ENCODE measurements at places on chromosomes 16 and 17.

- H3K27me3 ChIP-seq = no peaks in the 10 kb centered on the region
- H3K36me3 ChIP-seq = no peaks in the 10 kb centered on the region
- no peak overlapping the region for H3K4me3 ChIP-seq
- H3K27ac ChIP-seq = no peak overlapping the region
Measured at GRCh38 chr16:58409316-58409973, 17.2 kb downstream of the GINS3 start.

DNA sequence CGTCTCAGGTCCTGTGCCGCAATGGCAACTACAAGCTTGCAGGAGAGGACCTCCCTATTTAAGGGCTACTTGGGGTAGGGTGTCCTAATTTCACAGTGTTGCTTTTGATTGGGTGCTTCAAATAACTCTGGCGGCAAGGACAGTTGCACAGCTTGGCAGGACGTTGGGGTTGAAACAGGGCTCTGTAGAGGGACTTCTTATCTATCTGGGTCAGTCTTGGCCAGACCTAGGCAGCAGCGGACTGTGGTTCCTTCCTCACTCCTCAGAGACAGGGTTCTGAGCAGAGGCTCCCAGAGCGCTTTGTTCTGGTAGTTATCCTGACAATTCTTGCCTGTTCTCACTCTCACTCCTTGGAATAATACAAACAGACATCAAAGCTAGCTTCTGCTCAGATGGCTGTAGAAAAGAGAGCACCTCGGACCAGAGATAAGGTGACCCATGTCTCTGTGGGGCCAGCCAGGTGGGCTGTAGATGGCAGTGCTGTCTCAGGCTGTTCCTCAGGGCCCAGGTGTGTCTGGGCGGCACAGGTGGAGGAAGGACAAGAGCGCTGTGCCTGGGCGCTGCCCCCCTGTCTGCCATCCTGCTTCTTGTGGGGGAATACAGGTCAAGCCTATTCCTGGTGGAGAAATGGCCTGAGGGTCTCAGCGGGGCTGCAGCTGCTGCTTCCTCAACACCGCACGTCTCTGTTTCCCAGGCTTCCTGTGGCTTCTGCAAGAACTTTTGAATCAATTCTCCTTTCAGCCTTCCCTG, 61.0 kb downstream of the PLD6 start:
- H3K4me3 ChIP-seq = no peak overlapping the region
- H3K36me3 ChIP-seq = peaks cover 52% of the 10 kb centered on the region
- DNase-seq = no peak
- no peaks in the 10 kb centered on the region for H3K27me3 ChIP-seq
- no peak overlapping the region for H3K27ac ChIP-seq

- H3K4me1 ChIP-seq = no peaks in the 10 kb centered on the region
- H3K27ac ChIP-seq = no peak overlapping the region
- H3K4me3 ChIP-seq = no peak overlapping the region
- H3K27me3 ChIP-seq = no peaks in the 10 kb centered on the region
- H3K36me3 ChIP-seq = no peaks in the 10 kb centered on the region
Measured at GRCh38 chr16:72277749-72278148, 105.8 kb upstream of the PMFBP1 start.

GRCh38 chr16:85670840-85671239, 17.9 kb downstream of the GINS2 start:
- H3K36me3 ChIP-seq = peaks cover 69% of the 10 kb centered on the region
- no peaks in the 10 kb centered on the region for H3K27me3 ChIP-seq
- H3K27ac ChIP-seq = no peak overlapping the region
- no peak overlapping the region for H3K4me3 ChIP-seq
- no peak for DNase-seq

DNA sequence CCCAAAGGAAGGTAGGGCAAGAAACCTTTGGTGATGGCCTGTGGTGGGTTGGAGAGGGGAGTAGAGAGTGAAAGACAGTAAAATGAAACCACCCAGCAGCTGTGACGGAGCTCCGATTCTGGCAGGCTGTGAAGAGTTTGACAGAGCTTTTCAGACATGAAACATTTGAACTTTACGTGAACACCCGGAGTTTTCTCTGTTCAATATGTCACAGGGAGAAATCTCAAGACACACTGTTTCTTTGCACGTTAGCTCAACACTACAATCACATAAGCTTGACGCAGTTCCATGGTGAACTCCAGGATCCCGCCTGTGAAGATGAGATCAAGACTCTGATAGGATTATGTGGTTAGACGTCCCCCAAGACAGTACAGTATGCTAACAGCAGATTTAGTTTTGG, 79.6 kb upstream of the CDH11 start:
- DNase-seq = no peak
- H3K36me3 ChIP-seq = no peaks in the 10 kb centered on the region
- no peaks in the 10 kb centered on the region for H3K27me3 ChIP-seq

GRCh38 chr17:29766796-29767327, 144.2 kb upstream of the CORO6 start:
- no peak overlapping the region for H3K27ac ChIP-seq
- H3K4me3 ChIP-seq = no peak overlapping the region
- H3K4me1 ChIP-seq = no peaks in the 10 kb centered on the region
- no peaks in the 10 kb centered on the region for H3K36me3 ChIP-seq
- H3K27me3 ChIP-seq = no peaks in the 10 kb centered on the region

DNA sequence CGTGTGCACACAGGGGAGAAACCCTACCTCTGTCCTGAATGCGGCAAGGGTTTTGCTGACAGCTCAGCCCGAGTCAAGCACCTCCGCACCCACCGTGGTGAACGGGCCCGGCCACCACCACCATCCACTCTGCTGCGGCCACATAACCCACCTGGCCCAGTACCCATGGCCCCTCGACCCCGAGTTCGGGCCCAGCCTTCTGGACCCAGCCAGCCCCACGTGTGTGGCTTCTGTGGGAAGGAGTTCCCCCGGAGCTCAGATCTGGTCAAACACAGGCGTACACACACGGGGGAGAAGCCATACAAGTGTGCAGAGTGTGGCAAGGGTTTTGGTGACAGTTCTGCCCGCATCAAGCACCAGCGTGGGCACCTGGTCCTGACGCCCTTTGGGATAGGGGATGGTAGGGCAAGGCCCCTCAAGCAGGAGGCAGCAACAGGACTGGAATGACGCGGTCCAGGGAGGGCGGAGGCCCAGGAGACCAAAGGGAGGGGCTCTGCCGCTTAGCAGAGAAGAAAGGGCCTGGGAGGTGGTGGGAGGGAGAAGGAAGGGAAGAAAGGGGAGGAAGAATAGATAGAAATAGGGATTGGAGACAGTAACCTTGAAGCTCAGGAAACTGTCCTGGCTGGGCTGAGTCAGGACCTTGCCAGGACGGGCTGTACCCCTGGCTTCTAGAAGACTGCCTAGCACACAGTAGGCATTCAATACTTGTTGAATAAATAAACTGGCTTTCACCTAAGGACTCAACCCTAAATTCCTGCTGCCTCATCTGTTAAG, 3.6 kb downstream of the ZNF48 start:
- H3K4me3 ChIP-seq = no peak overlapping the region
- peak overlapping the region; percentile 30 for H3K27ac ChIP-seq

DNA sequence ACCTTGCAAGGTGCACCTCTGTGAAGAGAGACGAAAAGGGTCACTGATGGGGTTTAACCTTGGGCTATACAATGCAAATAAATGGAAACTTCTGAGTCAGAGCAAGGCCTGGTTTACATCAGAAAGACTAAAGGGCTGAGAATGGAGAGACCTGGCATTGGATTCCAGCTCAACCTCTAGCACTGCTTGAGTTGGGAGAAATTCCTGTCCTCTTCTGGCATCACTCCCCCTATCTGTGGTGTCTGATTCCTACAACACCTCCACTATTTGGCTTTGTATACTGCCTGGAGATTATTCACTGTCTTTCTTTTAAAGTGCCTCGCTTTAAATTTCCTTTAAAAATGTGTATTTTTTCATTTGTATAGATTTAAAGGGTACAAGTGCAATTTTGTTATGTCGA, 68.8 kb downstream of the GPR139 start:
- no peak overlapping the region for H3K4me3 ChIP-seq
- H3K4me1 ChIP-seq = no peaks in the 10 kb centered on the region
- H3K36me3 ChIP-seq = no peaks in the 10 kb centered on the region
- H3K27me3 ChIP-seq = no peaks in the 10 kb centered on the region

- no peaks in the 10 kb centered on the region for H3K27me3 ChIP-seq
- no peak overlapping the region for H3K4me3 ChIP-seq
- no peaks in the 10 kb centered on the region for H3K4me1 ChIP-seq
- H3K36me3 ChIP-seq = no peaks in the 10 kb centered on the region
- no peak for DNase-seq
Measured at GRCh38 chr17:6092182-6092902, 22.2 kb downstream of the WSCD1 start.

DNA sequence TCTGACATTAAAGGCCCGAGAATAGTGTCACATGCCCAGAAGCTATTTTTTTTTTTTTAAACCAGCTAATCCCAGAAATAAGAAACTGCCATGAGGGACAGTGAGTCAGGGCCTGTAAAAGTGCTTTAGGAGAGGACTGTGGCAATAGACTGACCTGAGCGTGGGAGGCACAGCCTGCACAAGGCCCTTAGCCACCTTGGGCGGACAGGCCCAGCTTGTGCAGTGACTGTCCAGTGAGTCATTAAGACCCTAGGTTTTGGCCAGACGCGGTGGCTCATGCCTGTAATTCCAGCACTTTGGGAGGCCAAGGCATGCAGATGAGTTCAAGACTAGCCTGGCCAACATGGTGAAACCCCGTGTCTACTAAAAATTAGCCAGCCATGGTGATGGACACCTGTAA, 343.0 kb upstream of the ZFHX3 start:
- H3K27me3 ChIP-seq = no peaks in the 10 kb centered on the region
- no peaks in the 10 kb centered on the region for H3K36me3 ChIP-seq
- no peak overlapping the region for H3K4me3 ChIP-seq
- no peak for DNase-seq

- no peaks in the 10 kb centered on the region for H3K4me1 ChIP-seq
- no peaks in the 10 kb centered on the region for H3K27me3 ChIP-seq
- no peak overlapping the region for H3K4me3 ChIP-seq
- no peak for DNase-seq
Measured at GRCh38 chr16:11291091-11291703, 10.1 kb upstream of the PRM1 start.

DNA sequence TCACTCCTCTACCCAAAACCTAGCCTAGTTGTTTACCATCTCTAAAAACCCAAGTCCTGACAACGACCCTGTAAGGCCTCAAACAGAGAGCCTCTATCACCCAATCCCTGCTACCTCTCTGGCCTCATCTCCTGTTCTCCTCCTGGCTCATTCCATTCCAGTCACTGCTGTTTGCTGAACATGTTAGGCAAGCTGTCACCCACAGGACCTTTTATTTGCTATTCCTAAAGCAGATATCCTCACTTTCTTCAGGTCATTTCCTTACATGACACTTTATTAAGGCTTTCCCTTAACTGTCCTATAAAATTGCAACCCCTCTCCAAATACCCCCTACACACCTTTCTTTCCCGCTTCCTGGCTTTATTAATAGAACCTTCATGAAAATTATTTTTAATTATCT, 85.1 kb downstream of the KANSL1 start:
- H3K27ac ChIP-seq = no peak overlapping the region
- DNase-seq = no peak
- H3K4me3 ChIP-seq = no peak overlapping the region
- H3K27me3 ChIP-seq = no peaks in the 10 kb centered on the region
- H3K36me3 ChIP-seq = no peaks in the 10 kb centered on the region
- peaks cover 24% of the 10 kb centered on the region for H3K4me1 ChIP-seq

DNA sequence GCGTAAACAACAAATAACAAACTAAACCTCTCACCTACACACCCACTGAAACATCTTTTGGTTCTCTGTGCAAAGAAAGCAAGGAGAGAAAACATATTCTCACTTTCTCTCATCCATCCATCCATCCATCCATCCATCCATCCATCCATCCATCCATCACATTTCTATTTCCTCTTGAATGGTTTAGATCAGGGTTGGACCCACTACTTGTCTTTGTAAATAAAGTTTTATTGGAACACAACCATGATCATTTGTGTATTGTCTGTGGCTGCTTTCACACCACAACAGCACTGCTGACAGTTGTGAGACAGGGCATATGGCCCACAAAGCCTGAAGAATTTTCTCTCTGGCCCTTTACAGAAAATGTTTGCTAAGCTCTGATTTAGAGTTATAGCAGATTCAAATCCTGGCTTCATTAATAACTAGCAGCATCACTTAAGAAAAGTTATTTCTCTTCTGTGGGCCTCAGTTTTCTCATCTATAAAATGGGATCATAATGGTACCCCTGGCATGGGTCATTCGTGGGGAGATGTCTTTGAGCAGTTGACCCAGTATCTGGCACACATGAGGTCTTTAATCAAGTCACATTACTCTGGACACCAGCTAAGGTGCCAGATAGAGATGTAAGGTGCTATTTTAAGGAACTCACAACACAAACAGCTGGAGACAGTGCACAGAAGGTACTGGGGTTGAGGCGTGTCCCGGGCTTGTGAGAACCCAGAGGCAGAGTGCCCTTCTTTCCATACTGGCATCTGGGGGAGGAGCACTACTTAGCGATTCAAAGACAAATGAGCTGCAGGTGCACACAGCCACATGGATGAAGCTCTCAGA, 146.3 kb downstream of the CMIP start:
- DNase-seq = no peak
- H3K27ac ChIP-seq = no peak overlapping the region
- no peaks in the 10 kb centered on the region for H3K27me3 ChIP-seq
- H3K4me3 ChIP-seq = no peak overlapping the region
- H3K4me1 ChIP-seq = no peaks in the 10 kb centered on the region

GRCh38 chr17:39618956-39619785, 7.6 kb upstream of the PPP1R1B start:
- H3K4me1 ChIP-seq = peaks cover 20% of the 10 kb centered on the region
- H3K36me3 ChIP-seq = no peaks in the 10 kb centered on the region
- peaks cover 4% of the 10 kb centered on the region for H3K27me3 ChIP-seq
- no peak overlapping the region for H3K27ac ChIP-seq
- no peak overlapping the region for H3K4me3 ChIP-seq

GRCh38 chr17:69581061-69581961, 166.8 kb downstream of the MAP2K6 start:
- no peak overlapping the region for H3K27ac ChIP-seq
- H3K27me3 ChIP-seq = no peaks in the 10 kb centered on the region
- H3K4me3 ChIP-seq = peak overlapping the region; percentile 52

GRCh38 chr16:69338557-69339288, 641 bp downstream of the COG8 start:
- H3K27ac ChIP-seq = peak overlapping the region; percentile 87
- H3K4me3 ChIP-seq = peak overlapping the region; percentile 94
- no peak for DNase-seq
- H3K36me3 ChIP-seq = peaks cover 30% of the 10 kb centered on the region

All from effector memory CD4-positive, alpha-beta T cell (primary cell).